ENCODE measurements at places on chromosomes 7 and 10. TPM values are rescaled to one million over a fixed set of nuclear protein-coding genes. Genes with fewer than 3 reads are reported as not detected.

DNA sequence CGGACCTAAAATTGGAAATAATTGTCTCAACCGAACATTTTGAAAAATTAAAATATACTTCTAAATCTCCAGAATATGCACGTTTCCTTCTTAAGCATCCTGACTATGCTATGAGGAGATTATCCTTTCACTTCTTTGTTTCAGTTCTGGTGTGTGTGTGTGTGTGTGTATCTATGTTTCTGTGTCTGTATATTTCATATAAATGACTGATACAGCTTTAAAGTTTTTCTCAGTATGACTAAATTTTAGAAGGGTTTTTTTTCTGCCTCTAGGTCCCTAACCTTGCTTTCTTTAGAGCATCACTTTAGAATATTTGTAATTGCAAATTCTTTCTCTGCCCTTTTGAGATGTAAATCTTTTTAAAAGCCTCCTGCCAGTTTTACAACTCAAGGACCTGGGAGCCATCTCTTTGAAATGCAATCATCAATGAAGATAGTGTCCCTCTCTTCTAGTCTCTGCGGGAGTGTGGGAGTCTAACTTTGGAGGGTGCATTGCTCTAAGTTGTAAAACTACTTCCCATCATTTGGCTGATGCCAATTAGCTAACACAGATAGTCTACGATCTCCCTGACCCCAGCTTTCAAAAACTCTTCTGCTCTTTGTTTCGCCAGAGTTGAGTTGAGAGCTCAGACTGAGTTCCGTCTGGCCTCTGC lies 782.0 kb upstream of the ZWINT start:
- no peak for DNase-seq

- DNase-seq, result no peak
Observed at GRCh38 chr7:112892263-112892662, 102.1 kb upstream of the TMEM168 start.

- DNase-seq, result no peak
Observed at GRCh38 chr10:22681783-22682183, 32.6 kb downstream of the PIP4K2A start.

DNA sequence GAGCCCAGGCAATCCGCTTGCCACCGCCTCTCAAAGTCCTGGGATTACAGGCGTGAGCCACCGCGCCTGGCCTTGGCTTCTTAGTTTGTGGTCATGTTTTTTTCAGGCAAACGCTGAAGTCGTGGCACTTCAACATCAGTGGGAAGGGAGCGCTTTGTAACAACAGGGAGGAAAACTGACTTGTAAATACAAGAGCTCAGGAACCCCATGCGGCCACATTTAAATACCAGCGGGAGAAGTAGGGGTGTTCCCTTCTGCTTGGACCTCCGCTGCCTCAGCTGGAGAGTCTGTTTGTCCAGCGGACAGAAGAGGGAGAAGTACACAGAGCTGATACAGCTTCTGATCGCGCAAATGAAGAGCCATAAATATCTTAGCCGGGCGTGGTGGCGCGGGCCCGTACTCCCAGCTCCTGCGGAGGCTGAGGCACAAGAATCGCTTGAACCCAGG lies 108.7 kb upstream of the KMT2C start:
- DNase-seq, result no peak

DNA sequence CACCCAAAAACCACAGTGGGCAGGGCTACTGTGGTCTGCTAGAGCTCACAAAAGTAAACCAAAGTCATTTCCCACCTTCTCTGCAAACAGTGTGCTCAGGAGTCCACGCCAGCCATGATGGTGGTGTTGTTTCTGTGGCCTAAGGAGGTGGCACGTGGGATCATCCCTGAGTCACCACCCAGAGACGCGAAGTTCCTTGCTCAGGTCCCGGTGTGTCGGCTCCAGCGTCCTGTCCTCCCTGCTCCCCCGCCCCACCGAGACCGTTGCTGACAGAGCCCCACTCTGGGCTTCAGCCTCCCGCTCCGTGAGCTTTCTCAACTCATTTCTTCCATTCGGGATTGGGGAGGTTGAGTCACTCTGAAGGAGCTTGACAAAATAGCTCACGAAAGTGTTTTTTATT lies 118.7 kb downstream of the NPTX2 start:
- no peak for DNase-seq

GRCh38 chr10:74480778-74481177 lies 329.8 kb downstream of the ADK start:
- no peak for DNase-seq

DNA sequence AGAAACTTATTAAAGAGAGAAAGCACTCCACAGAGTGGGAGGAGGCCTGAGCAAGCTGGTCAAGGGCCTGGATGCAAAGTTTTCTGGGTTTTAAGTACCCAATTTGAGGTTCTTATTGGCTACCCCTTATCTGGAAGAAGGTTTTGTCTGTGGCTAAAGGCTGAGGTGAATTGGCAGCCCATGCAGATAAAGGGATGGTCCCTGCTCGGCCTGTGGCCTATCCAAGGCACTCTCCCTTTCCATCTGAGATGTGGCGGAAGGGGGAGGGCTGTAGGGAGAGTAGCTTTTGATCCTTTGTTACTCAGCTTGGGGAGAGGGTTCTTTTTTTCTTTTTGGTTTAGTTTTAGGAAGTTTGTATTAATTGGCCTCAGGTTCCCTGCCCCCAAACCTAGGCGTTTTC lies 465.1 kb downstream of the ATRNL1 start:
- no peak for DNase-seq

- DNase-seq, result no peak
Observed at GRCh38 chr10:96641396-96642295, 54.8 kb upstream of the TM9SF3 start.

DNA sequence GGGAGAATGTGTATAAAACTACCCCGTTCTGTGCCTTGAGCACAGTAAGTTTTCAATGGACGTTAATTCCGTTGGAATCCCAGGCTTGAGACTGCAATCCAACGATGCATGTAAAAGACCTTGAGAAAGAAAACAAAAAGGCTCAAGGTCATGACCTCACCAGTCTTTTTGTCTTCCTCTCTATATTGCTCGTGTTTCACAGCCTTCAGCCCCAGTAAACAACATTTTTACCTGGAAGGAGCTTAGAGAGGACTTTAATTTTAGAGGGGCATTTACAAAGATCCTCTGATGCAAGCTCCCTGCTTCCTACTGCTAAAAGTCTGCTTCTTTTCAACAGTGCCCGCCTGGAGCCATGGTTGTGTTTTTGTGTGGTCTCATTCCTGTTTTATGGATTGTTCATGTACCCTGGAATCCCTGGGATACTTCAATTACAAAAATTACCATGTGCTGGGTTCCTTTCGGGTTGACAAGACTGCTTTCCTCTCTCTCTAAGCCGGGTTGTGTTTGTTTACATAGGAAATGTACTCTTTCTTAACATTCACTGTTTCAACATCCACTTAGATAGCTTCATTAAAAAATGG lies 320.1 kb upstream of the NFE2L3 start:
- DNase-seq, result no peak

DNA sequence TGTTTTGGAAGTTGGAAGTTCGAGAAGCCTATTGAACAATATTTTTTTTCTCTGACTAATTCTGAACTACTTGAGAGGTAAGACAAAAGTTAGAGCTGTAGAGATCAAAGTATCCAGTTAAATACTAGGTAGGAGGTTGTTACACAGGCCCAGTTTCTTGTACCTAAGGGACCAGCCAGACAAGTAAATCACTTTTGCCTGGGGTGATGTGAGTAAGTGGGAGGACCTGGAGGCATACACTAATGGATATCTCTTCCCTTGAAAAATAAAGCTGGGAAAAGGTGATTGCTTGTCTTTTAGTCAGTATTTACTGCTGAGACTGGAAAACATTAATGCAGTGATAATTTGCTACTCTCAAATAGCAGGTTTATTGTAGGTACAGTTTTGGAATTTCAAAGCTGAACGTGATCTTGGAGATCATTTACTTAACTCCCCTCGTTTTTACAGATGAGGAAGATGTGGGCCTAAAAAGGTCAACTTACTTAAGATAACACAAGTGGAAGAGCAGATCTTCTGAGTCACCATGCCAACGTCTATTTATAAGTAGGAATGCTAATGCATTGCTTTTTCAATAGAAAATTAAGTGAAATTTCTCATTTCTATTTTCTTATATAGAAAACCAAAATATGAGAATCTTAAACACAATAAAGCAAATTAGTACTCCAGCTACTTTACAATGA lies 181.3 kb downstream of the PPP1R9A start:
- DNase-seq, result no peak

DNA sequence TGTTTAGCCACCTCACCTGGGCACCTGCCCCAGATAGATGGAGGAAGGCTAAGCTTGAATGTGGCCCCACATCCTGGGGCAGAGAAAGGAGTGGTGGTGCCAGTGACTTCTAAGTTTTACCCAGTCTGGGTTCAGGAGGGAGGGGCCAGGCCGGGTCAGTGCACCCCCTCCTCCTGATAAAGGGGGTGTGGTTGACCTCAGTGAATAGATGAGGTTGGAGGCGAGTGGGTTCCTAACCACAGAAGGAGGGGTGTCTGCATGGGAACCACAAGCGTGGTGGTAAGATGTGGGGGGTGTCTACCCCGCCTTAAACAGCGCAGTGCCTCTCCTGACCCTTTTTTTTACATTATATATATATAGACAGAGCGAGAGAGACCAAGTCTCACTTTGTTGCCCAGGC lies 105.3 kb upstream of the KCTD7 start:
- no peak for DNase-seq

- no peak for DNase-seq
Observed at GRCh38 chr10:28794986-28795385, 117.7 kb downstream of the BAMBI start.

GRCh38 chr7:97409346-97409745 lies 291.8 kb downstream of the SDHAF3 start:
- DNase-seq, result no peak

DNA sequence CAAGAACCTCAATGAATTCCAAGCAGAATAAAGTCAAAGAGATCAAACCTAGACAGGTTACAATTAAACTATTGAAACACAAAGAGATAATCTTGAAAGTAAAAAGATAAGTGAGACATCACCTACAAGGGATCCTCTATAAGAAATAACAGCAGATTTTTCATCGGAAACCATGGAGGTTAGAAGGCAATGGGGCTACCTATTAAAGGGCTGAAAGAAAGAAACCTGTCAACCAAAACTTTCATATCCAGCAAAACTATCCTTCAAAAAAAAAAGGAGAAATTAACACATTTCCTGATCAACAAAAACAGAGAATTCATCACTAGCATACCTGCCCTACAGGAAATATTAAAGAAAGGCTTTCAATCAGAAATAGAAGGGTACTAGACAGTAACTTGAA lies 244.9 kb downstream of the ARHGAP12 start:
- DNase-seq, result no peak

DNA sequence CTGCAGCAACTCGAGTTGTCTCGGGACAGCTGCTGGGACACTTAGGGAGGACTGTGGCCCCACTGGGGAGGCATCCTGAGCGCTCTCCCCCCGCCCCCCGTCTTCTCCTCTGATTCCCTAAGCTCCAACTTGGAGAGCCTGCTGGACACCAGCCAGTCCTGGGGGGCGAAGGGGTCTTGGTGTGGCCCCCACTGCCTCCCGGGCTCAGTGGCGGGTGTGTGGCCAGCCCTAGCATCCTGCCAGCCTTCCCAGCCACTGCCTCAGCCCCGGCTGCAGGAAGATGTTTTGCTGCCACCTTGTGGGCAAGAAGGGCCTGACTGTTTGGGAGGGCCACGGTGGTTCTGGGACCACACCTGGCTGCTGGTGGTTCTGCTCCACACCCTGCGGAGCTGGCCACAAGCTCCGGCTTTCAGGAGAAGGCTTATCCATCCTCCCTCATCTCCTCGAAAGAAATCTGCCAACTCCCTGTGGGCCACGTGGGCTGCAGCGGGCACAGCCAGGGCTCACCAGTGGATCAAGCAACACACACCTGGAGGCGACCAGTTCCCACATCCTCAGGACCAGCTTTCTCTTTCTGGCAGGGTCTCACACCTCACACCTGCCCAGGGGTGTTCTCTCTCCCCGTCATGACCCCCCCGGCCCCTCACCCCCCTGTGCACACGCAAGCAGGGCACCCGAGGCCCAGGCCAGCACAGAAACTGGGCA lies 24.8 kb downstream of the AGAP3 start:
- no peak for DNase-seq

DNA sequence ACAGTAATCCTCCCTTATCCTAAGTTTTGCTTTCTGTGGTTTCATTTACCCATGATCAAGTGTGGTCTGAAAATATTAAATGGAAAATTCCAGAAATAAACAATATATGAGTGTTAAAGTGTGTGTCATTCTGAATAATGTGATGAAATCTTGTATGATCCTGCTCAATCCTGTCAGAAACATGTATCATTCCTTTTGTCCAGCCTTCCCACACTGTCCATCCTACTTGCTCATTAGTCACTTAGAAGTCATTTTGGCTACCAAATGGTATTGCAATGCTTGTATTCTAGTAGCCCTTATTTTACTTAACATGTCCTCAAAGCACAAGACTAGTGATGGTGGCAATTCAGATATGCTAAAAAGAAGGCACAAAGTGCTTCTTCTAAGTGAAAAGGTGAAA lies 1211.2 kb upstream of the SORCS1 start:
- no peak for DNase-seq

DNA sequence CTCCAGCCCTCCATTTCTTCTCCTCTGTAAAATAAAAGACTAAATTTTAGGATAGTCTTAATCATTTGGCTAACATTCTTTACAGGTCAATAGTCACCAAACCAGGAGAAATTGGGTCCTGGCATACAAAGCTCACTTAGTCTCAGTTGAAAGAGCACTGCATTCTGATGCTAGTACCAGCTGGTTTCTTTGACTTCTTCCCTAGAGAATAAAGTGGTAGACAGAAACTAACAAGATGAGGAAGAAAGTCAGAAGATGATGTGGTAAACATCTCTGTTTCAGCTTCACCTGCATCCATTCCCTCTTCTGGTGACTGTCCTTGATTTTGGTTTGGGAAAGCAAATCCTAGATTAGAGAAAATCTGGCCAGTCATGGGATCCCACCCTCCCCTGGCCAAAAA lies 37.2 kb downstream of the NKX2-3 start:
- no peak for DNase-seq

GRCh38 chr7:37598824-37599223 lies 84.7 kb upstream of the GPR141 start:
- DNase-seq, result no peak

DNA sequence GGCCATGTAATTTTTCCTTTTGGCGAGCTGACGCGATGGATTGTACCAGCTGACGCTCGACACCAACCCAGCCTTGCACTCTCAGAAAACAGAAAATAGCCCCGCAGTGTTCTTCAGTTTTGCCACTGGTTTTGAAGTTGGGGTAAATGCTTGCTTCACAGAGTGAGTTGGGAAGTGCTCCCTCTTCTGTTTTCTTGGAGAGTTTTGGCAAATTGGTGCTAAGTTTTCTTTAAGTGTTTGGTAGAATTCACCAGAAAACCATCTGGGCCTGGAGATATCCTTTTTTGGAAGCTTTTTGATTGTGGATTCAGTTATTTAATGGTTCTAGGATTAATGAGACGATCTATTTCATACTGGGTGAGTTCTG lies 252.8 kb downstream of the ELFN1 start:
- DNase-seq, result no peak

- DNase-seq, result no peak
Observed at GRCh38 chr10:73522263-73522662, 26.4 kb upstream of the PPP3CB start.

The CALHM1 gene
- not detected for total RNA-seq

The ELAPOR2 gene
- total RNA-seq, result 1.9 TPM

The HSPA12A gene
- 8.9 TPM for total RNA-seq

The CRHR2 gene
- total RNA-seq, result not detected

The CD36 gene
- total RNA-seq, result not detected

The JCAD gene
- total RNA-seq, result 7.3 TPM

The SPRN gene
- 0.12 TPM for total RNA-seq

The SPDYE11 gene
- total RNA-seq, result not detected
